ENCODE measurements at places on chromosomes 11 and 22.

GRCh38 chr11:73972620-73973449 lies 9.8 kb downstream of the UCP2 start:
- DNase-seq, result no peak

- no peak for DNase-seq
Observed at GRCh38 chr11:64848214-64848825, 3.9 kb upstream of the CDC42BPG start.

DNA sequence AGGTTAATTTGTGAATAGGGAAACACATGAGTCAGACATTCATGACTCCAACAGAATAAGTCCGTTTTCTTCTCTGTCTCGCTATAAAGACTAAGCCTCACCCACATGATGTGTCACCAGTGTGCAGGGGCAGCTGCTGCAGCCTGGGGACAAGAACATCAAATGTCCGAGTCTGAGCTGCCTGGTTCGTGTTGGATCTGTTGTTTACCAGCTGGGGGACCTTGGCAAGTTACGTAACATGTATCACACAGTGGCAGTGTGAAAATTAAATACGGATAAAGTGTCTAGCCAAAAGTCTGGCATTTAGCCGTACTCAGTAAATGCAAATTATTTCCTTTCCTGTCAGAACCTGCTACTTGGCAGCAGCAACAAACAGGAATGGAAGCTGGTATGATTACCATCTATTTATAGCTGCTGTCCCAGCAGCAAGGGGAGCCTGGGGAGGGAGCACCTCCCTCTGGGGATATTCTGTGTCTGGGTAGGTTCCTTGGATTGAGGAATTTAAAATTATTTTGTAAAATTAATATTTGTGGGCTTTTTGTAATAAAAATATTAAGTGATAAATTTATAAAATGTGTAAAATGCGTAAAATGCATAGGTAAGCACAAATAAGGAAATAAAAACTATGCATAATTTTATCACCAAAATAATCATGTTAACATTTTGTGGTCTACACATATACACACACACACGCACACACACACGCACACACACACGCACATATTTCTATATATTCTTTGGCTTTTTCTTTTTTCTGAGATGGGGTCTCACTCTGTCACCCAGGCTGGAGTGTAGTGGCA lies 1.3 kb upstream of the CLDN25 start:
- DNase-seq, result no peak

DNA sequence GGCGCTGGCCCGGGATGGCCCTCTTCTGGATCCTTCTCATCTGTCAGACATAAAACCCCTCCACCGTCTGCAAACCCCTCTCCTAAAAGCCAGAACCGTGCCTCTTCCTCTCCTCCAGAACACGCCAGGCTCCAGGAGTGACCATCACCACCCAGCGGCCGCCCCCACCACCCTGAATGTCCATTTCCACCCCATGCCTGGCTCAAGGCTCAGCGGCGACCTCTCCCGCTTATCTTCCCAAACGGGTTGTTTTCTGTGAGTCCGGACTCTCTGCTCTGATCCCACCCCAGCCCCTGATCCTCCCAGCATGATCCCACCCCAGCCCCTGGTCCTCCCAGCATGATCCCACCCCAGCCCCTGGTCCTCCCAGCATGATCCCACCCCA lies 37.6 kb downstream of the CELSR1 start:
- DNase-seq, result no peak

DNA sequence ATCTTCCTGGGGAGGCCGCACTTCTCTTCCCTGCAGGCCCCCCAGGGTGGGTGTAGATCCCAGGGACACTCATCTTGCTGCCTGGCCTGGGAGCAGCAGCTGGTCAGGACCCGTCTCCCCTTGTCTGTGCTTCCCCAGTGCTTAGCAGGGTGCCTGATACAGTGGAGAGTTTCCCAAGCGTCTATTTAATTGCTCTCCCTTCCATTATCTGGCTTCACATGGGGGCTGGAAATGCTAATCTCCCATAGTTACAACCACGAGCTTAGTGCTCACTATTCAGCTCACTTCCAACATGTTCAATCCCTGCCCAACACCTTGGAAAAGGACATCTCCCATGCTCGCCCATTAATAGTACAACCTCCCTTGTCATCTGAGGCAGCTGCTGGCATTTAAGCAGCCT lies 100.5 kb downstream of the DSCAML1 start:
- DNase-seq, result no peak

- DNase-seq, result no peak
Observed at GRCh38 chr11:37558619-37559210, 960.7 kb upstream of the RAG2 start.

DNA sequence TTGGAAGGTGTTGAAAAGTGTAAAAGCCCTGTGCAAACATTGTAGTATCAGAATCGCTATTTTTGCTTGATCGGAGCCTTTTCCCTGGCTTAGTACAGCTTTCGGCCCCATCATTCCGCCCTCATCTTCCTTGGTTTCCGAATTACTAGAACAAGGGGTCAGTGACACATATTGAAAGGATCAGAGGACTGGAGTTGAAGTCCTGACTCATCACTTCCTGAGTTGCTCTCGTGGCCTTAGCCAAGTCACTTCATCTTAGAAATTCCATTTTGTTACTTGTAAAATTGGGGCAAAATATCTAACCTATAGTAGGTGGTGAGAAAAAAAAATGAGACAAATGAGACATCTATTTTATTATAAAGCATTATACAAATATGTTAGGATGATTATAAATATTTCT lies 375.0 kb downstream of the NTM start:
- no peak for DNase-seq

DNA sequence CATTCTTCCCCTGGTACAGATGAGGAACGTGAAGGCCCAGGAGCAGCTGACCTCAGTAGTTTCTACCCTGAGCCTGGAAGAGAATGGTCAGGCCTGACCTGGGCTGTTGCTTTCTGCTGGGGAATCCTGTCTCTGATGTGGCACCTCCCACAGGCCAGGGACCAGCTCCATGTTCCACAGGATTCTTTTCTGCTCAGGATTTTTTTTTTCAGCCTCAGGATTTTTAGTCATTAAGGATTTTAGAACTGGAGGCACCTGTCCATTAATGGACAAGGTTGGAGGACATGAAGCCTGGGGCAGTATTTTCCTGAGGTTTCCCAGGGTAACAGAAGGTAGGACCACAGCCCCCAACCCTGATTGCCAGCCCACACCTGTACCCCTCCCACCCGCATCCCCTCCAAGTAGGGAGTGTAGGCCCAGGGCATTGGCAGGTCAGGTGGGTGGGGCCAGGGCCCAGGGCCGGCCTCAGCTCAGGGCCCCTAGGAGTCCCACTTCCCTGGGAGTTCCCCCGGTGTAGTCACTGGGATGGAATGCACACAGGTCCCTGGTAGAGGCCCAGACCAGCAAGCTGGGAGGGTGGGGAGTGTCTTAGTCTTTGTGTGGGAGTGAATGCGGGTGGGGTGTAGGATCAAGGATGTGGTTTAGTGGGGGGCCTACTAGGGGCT lies 16.1 kb downstream of the BIK start:
- no peak for DNase-seq

DNA sequence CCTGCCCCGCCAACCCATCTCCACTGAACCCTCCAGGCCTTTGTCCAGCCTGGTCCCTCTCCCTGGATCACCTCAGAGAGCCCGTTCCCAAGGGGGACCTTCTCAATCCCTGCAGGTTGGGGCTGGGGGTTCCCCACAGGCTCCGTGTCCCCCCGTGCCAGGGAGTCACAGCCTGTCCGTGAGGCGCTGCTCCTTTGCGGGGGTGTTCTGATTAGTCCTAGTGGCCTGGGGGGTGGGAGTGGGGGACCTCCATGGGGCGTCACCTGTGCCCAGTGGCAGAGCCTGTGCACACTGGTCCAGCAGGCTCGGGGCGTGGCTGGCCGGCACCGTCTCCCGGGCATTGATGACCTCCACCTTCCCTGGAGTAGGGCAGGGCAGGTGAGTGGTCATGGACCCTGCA lies 11.6 kb downstream of the GGT5 start:
- no peak for DNase-seq

DNA sequence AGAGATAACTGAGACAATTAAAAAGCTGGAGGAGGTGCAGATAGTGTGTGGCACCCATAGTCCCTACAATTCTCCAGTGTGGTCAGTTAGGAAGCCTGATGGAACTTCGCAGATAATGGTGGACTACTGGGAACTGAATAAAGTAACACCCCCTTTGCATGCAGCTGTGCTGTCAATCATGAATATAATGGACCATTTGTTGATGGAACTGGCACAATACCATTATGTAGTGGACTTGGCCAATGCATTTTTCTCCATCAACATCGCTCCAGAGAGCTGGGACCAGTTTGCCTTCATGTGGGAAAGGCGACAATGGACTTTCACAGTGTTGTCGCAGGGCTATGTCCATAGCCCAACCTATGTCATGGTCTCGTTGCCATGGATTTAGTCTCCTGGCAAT lies 324.2 kb downstream of the TMEM135 start:
- DNase-seq, result no peak

DNA sequence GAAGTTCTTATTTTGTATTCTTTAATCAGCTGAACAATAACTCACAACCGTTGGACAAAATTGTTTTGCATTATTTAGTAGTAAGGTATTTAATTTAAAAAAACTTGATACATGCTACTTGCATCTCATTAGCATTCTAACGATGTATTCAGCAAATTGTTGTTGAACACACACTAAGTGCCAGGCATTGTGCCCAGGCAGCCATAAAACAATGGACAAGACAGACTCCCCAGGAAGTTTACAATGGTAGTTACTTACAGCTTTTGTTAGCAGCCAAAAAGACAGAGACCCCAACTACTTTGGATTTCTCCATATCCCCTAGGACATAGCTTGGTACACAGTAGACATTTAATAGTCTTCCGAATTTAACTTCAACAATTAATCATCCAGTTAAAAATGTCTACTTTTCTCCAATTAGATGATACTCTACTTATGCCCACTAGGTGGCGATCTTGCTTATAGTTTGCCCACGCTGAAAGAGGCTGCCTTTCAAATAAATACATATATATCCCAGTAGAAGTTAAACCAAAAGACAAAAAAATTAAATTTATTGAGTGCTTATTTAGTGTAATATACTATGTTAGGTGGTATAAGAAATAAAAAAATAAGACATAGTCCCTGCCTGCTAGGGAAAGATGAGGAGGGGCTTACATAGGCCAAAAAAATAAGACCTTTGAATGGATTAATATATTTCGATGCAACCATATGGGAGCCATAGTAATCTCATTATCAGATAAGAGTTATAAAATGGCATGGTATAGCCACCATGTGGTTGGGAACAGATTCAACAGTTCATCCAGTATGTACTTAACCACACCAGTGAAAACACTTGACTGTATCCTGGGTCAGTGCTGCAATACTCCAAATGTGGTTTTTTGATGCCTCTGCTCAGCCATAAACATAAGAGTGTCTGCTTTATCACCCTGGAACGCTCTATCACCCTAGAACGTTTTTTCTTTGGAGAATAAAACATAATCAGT lies 2.0 kb upstream of the FJX1 start:
- no peak for DNase-seq

- DNase-seq, result no peak
Observed at GRCh38 chr11:121383716-121384115, 68.4 kb upstream of the SORL1 start.

GRCh38 chr11:57288771-57289579 lies 35.8 kb downstream of the TNKS1BP1 start:
- DNase-seq, result no peak
